ENCODE measurements at places on chromosomes 12 and 14.

DNA sequence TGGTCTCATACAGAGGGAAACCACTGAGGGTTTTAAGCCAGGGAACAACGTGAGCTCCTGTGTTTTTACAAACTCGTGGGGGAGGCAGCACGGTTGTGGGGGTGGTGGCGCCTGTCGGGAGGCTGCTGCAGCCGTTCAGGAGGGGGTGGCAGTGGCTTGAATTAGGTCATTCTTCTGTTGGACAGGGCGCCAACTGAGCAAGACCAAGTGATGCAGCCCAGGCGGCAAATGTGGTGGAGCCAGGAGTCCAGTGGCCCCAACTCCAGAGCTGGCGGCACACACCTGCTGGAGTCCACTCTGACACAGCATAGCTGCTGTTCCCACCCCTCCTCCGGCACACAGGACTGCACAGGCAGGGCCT, 27.8 kb downstream of the FBRSL1 start:
- no peak for DNase-seq

DNA sequence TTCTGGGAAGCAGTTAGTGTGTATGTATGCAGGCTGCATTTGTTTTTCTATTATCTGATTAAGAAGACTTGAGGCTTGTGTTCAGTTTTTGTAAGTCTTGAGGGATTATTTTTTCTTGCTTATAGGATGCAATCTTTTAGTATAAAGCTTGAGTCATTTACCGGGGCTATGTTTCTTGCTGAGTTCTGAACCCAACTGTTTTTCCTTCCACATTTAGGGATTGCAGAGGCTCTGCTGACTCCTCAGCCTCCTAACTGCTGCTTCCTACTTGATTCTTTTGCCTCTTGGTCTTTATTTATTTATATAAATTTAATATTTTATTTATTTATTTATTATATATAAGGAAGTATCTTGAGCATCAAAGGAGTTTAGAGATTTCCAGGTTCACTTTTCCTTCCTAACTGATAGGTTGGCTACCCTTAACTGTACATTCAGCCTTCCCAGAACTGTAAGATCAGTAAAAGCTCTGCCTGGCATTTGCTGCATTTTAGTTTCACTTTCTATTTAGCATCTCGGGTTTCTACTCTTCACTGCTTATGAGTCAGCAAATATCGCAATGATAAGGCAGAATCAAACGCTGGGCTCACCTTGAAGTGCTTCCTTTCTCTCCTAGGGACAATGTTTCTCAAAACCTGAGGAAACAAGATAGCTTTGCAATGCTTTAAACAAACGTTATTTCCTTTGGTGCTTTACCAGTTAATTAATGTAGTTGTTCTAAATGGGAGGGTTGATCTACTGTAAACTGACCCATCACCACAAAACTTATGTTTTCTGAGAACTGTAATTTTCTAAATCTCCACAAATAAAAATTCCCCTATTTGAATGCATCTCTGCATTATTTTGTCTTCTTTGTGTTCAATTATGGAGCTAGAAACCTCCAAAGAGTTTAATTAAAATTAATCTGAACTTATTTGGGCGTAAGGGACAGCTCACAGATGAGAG, 1183.7 kb upstream of the TMEM132C start:
- peak; percentile 95 for DNase-seq

GRCh38 chr12:14607568-14607967, 39.9 kb upstream of the PLBD1 start:
- no peak for DNase-seq

- peak; percentile 71 for DNase-seq
Measured at GRCh38 chr14:64704143-64704742, at the start of gene PLEKHG3. PLEKHG3 (plus strand) TSS chr14:64704424; CDS start chr14:64727632, 23,208 bp downstream.

- DNase-seq, result no peak
Measured at GRCh38 chr14:75184492-75184891, 8.1 kb upstream of the TMED10 start.

DNA sequence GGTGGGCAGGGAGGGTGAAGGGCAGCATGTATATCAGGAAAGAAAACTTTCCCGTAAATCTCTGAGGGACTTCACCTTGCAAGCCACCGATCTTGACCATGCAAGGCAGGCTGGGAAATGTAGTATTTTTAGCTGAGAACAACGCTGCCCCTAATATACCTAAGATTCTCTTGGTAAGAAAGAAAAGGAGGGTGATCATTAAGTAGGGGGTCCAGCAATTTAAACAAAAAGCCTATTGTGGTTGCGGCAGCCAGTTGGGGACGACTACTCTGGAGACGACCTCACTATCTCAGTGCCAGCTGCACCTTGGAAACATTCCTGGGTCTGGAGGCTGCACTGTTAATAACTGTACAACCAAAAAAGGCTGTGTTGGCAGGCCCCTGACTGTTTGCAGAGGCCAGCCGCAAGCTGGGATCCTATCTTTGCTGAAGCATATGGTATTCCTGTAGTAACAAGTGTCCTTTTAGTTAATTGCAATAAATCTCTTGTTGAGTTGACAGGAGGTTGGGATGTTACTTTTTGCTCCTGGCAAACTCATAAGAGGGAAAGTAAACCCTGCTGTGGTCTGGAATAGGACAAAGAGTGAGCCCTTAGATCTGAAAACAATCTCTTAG, 6.4 kb downstream of the APOLD1 start:
- DNase-seq, result peak; percentile 31

- DNase-seq, result no peak
Measured at GRCh38 chr12:49294804-49295081, 204 bp upstream of the PRPH start.

DNA sequence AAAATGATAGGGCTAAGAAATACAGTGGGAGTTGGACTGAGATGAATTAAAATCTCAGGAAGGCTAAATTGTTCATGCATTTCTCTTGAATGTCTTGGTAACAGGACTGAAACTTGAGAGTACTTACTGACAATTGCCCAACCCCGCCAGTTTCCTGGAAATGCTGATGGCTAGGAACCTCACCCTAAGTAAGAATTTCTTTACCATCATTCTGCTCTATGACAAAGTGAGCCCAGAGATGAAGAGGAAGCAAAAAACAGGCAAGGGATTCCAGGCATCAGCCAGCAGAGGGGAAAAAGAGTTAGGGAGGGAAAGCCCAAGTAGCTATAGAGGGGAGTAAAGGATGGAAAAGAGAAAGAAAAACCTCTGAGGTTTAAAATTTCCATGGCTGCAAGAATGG, 397.7 kb downstream of the MDGA2 start:
- no peak for DNase-seq

DNA sequence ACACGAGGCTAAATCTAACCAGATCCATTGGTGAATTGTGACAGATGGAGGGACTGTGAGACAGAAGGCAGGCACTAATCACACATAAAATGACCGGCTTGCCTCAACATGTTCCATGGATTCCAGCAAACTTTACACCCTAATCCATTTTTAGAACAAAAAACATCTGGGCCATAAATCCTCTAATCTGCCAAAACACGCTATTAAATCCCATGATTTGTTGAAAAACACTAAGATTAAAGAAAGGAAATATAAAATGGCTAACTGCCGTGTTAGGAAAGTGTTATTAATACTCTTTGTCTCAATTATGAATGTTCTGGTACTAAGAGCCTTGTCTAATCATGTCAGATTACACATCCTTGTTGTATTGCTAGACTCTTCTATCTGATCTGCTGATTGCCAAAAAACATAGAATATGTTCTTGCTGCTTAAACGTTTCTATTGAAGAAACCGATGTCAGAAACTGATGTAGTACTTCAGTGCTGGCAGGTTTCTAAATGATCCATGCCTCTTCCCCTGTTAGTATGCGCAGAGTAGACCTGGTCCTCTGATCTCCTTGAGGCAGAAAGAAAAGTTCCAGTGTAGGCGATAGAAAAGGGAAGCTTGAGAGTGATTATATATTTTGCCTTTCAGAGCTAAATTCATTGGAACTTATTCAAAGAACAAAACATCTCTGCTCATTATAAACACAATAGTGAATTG, 384.9 kb downstream of the SOX5 start:
- DNase-seq, result no peak

DNA sequence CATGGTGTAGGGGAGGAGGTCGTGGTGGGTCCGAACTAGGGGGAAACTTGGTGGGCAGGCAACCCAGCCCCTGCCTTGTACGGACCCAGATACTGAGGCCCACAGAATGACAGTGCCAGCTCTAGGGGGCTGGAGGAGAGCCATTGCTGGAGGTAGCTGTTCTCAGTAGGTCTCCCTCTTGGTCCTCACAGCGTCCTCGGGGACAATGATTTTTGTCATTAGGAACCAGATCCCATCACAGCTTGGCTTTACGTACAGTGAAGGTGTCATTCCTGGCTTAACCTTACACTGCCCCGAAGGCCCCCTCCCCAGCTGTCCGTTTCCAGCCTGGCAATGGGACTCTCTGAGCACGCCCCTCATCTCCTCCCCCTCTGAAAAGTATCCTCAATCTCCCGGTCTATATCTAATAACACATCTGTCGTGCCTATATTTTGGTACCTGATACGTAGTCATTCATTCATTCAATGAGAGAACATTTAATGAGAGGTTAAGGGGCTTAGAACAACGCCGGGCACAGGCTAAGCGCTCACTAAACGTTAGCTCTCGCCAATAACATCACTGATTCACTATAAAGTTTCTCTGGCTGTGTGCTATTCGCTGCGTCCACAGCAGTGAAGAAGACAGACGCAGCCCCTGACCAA, 597 bp upstream of the DYNC1H1 start:
- DNase-seq, result no peak

GRCh38 chr12:53501615-53502181, 615 bp downstream of the TARBP2 start:
- no peak for DNase-seq

DNA sequence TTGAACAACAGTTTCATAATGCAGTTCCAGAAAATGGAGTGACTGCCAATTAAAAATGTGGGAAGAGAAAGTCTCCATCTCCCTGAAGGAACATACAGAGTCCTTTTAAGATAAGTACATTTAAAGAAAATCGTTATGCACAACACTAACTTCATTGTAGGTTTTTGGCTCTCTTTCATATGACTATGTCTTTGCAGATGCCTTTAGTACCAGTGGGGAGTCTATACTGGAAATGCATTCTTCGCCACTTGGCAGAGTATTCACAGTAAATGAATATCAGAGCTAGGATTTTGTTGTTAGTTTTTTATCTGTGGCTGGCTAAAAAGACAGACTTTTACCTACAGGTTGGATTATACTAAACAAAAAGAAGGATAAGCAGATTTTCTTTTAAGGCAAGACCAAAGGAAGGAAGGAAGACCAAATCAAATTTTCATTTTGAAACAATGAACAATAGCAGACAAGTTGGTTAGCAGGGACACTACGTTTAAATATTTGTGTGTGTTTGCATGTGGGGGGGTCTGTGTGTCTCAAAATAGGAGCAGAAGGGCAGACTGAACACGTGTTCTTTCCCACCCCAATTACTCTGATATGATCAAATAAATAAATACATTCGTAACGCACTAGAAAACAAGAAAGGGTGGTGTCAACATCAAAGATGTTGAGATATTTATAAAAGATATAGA, 124.5 kb downstream of the BTG1 start:
- no peak for DNase-seq

GRCh38 chr14:53929871-53930715, 26.5 kb downstream of the BMP4 start:
- DNase-seq, result no peak

- no peak for DNase-seq
Measured at GRCh38 chr14:39175445-39176262, 600 bp downstream of the PNN start.

DNA sequence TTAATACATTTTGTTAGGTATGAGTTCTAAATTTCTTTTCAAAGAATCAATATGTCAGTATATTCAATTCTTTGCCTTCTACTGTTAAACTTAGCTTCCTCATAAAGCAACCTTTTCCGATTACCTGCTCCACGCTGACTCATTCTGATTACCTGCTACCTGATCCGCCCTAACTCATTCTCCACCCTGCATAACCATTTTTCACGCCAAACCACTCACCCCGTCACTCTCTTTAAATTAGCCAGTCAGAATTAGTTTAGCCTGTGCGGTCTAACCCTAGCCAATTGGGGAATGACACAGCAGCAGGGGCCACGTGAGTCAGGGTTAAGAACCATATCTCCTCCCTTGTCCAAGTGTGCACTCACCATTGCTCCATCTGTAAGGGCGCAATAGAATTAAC, 72.2 kb upstream of the FICD start:
- no peak for DNase-seq

GRCh38 chr14:104106471-104106991, 21.0 kb downstream of the ASPG start:
- DNase-seq, result no peak

GRCh38 chr12:110564471-110564991, 18.6 kb downstream of the PPTC7 start:
- DNase-seq, result no peak

GRCh38 chr12:69464428-69464827, 5.8 kb upstream of the FRS2 start:
- no peak for DNase-seq

Measured in NCI-H510A treated with DMSO at 0.1 percent for 48 hours (cell line).